ENCODE measurements at places on chromosomes 2 and 18.

DNA sequence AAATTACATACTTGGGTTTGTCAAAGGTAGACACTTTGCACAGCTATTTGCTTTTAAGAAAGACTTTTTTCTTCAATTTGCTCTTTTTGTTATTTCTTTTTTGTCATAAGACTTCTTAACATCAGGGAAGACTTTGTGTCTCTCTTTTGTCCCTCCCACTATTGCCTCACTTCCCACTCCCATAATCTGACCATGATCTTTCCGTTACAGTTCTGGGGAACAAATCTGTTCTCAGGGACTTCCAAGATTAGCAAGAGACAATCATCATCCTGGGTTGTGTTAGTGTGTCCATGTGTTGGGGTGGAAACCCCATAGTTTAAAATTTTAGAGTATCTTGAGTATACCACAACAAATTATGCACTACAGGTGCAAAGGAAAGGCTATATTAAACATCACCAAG lies 75.3 kb downstream of the REV1 start:
- no peak for DNase-seq

DNA sequence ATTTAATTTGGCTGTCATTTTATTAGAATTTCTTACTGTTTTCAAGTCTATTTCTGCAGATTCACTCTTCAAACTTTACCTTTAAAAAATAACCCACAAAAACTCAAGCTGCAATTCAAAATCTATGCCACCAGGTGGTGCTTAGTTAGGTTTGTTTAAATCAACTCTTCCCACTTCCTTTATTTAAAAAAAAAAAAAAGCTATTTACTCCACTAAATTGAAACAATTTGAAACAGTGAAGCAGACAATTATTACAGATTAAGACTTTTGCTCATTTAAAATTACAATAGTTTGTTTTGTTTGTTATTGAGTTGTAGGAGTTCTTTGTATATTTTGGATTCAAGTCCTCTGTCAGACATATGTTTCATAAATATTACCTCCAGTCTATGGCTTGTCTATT lies 300.0 kb downstream of the PDE11A start:
- no peak for DNase-seq

DNA sequence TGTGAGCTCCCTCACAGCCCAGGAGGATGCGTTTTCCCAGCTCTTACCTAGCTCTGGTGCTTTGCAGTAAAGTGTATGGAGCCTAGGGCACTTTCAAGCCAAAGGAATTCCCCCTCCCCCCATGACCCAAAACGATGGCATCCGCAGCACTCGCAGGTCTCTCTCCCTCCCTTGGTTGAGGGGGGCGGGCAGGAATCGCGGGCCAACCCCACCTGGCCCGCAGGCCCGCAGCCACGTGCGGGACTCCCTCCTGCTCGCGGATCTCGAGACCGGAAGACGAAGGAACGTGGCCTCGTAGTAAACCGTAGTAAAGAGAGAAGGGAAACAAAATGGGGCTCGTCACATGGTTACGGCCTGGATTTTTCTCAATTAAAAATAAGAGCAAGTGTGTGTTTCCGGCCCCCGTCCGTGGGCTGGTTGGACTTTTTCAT lies 8.5 kb downstream of the IRS1 start:
- no peak for DNase-seq

DNA sequence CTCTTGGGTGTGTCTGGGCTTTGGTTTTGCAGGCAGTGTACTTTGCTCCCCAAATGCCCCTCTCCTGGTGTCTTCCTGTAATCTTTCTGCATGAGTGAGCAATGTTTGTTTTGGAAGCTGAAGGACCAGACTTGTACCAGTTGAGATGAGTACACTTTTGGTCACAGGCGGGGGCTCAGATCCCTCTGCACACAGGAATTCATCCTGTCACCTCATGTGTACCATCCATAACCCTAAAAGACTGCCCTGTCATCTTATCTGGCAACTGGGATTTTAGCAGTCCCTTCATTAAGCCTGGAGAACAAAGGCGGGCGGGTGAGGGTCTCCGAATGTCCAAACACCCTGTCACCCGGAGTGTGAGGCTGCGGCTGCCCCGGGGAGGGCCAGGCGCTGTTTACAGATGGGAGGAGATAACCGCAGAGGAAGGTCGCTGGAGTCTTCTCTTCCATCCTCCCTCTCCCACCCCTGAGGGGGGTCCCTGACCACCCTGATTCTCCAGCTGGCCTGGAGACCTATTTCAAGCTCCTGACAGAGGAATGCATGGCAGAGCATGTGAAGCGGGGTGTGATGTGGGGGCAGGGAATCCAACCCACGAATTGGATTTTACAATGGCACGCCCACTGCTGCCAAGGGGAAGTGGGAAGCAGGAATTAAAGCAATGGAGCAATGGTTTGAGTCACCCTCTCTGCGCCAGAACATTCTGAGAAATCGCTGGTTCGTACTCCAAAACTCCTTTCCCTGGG lies 158.2 kb upstream of the MYCN start:
- no peak for DNase-seq

DNA sequence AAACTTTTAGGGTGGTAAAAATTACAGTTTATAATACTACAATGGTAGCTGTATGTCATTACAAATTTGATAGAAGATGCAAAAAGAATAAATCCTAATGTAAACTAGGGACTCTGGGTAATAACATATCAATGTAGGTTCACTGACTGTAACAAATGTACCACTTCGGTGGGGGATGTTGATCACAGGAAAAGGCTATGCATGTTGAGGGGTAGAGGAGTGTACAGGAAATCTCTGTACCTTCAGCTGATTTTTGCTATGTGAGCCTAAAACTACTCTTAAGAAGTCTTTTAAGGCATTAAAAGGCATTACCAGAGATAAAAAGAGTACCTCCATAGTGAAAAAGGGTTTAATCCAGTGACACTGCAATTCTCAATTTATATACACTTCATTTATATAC lies 25.0 kb downstream of the TRIP12 start:
- no peak for DNase-seq

GRCh38 chr2:229196448-229196847 lies 74.6 kb downstream of the PID1 start:
- no peak for DNase-seq

- DNase-seq = no peak
Measured at GRCh38 chr2:98350411-98350810, 4.2 kb downstream of the CNGA3 start.

DNA sequence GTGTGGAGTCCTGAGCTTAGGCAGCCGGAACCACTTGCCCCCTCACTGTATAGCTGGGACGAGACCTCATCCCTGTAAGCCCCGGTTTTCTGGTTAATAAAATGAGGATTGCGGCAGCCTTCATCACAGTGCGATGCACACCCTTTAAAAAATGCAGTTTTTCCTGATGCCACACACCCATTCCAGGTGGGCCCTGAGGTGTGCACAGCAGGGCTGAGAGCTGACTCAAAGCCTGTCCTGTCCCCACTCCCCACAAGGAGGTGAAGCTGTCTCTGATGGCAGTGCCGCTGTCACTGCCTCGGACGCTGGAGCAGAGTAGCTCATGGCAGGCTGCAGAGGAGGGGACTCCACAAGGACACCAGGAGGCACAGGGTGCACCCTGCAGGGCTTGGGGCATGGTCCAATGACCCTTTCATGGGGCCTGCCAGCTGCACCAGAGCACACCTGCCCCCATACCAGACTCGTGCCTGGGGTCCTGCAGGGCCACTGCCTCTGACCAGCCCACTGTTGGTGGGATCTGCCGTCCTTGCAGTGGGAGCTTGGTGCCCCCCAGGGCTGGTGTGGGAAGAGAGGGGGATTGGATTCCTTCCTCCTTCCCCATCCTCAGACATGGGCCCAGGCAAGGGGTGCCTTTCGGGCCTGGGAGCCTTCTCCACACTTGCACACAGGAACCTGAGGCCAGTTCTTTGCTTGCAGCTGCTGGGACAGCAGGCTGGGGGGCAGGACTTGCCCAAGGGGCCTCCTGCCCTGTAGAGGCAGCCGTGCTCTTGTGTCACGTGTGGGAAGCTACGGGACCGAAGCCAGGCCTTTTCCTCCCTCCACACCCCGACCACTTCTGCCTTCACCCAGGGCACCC lies 22.8 kb downstream of the GPC1 start:
- DNase-seq = no peak

GRCh38 chr2:74843433-74843832 lies 9.5 kb downstream of the HK2 start:
- DNase-seq = no peak

DNA sequence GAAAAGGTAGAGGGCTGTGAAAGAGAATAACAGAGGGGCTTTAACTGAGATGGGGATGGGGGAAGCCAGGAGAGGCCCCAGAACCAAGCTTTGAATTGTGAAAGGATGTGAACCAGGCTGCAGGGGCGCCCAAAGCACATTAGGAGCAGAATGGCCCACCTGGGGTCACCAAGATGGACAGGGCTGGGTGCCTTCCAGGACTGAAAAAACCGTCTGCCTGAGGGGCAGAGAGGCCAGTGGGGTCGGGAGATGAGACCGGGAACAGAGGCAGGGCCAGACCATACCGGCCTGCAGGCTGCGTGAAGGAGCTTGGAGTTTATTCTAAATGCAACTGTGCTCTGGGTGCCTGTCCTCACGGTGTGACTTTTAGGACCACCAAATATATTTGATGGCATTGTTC lies 29.1 kb upstream of the FAM136A start:
- no peak for DNase-seq

GRCh38 chr2:43758739-43759138 lies 15.1 kb upstream of the DYNC2LI1 start:
- no peak for DNase-seq

GRCh38 chr2:79876430-79876829 lies 363.6 kb downstream of the CTNNA2 start:
- no peak for DNase-seq

GRCh38 chr2:127080226-127080937 lies 26.6 kb downstream of the BIN1 start:
- no peak for DNase-seq
